T-helper 9 cell (primary cell): ENCODE measurements at places on chromosomes 1 and 21.

DNA sequence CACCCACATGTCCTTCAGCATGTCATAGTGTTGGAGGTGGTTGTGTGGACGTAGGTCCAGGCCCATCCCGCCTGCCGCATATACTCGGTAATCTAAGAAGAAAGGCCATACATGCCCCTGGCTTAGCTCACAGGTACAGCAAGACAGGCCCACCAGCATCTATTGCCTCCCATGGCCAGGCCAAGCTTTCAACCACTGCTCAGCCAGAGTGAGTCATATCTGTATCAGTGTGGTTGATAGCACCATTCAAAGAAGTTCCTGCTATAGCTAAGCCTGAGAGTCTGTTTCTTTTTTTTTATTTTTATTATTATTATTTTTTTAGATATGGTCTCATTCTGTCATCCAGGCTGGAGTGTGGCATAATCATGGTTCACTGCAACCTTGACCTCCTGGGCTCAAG, 17.0 kb downstream of the KLHDC8A start:
- DNase-seq, result no peak

DNA sequence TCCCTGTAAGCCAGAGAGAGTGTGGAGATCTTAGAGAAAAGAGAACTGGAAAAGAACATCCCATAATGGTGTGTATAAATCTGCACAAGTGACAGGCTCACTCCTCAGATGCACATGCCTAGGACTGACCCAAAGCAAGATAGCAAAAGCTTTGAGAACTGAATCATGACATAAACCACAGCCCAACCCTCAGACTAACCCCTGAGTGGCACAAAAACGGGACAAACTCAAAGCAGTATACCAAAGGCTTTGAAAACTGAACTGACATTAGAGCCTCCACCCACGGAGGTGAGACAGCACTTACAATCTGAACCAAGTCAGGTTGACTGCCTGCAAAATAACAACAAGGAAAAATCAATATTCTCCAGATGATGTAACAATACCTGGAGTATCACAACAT, 70.8 kb downstream of the TIAM1 start:
- no peak for DNase-seq

- DNase-seq, result no peak
Measured at GRCh38 chr21:45836694-45837670, 144.6 kb upstream of the COL6A1 start.

DNA sequence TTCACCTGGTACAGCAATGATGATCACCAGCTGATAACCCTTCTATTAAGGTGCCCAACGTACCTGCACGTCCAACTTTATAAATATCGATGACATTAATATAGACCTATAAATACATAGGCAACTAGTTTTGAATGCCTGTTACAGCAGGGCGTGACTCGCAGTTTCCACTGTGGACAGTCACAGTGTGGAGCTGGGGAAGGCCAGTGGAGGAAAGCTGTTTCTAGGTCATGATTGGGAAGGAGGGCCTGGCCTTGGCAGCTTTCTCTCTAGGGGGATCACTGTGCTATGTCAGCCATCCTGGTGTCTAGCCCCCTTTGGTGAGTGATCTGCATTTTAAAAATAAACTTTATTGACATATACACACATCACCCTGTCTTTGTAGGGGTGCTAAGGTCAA, 4.4 kb upstream of the PRDM15 start:
- DNase-seq, result no peak

DNA sequence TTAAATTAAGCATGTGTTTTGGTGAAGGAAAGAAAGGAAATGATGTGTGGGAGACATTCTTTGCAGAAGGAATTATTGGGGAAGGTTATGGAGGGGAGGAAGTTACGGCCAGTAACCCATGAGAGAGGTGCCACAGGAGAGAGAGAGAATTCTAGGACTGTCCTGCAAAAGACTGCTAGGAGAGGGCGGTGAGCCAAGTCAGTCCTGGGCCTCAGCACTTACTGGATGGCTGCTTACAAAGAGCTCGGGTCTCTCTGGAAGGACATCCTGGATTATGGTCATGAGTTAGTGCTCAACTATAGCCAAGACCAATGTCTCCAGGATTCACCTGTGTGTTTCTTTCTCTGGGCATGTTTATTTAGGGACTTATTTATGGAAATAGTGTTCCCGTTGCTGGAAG, 74.4 kb upstream of the HSD17B7 start:
- DNase-seq, result no peak

GRCh38 chr1:47756411-47756810, 240.8 kb downstream of the TRABD2B start:
- no peak for DNase-seq

- no peak for DNase-seq
Measured at GRCh38 chr1:21318714-21319159, 28.5 kb upstream of the ECE1 start.

- no peak for DNase-seq
Measured at GRCh38 chr1:19210772-19211549, 895 bp upstream of the UBR4 start.

GRCh38 chr1:20604678-20605077, 15.8 kb downstream of the CDA start:
- no peak for DNase-seq

DNA sequence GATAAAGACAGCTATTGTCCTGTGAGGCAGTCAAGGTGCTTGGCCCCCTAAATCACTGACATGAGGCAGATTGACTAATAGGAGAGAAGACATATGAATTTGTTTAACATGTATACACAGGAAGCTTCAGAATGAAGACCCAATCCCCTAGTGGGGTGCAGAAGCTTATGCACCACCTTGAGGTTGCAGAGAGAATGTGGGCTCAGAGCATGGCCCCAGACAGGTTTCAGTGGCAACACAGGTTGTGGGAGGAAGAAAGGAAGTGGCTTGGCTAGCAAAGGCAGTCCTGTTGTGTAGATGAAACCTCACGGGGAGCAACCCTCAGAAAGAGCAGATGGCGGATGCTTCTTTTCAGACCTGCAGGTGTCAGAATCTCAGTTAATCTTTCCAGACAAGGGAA, 37.0 kb upstream of the PARP1 start:
- peak; percentile 30 for DNase-seq

DNA sequence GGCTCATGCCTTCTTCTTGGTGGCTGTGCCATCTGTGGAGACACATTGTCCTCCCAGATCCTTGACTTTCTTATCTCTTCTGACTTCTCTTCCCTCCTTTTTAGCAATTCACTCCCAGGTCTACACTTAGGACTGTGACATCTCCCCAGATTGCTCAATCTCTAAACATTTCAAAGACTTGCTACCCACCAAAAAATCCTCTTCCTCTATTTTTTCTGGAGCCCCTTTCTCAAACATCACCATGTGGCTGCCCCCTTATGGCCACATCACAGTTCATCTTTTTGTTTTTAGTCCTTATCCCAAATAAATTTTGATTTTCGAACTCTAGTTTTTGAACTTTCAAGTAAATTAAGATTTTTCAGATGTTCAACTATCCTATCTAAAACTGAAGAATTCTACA, 148.6 kb upstream of the HOOK1 start:
- no peak for DNase-seq

- DNase-seq, result peak; percentile 71
Measured at GRCh38 chr1:36224537-36225282, 467 bp downstream of the THRAP3 start.

DNA sequence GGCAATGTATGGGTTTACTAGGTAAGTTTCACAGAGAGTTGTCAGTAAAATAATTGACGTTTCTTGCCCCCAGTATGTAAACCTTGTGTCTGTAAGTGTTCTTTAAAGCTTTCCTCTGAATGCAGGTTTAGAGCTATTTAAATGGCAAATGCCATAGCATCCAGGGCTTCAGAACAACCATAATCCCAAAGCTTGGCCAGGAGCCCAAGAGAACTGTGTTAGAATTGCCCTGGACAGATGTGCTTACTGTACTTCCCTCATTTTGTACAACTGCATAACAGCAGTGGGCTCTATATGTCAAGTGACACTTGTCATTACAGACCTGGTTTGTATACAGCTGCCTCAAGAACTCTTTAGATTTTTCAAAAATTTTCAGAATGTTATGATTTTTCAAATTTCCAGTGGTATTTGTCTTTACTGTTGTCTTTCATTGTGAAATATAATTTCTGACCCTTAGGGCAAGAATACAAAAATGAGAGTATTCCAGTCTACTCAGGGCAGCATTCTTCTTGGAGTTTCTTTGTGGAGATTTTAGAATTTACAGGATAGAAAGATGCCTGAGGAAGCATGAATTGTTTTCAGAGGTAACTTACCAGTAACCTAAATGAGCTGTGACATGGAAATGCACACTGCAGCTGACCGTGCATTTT, 136.9 kb upstream of the L1TD1 start:
- DNase-seq, result no peak

DNA sequence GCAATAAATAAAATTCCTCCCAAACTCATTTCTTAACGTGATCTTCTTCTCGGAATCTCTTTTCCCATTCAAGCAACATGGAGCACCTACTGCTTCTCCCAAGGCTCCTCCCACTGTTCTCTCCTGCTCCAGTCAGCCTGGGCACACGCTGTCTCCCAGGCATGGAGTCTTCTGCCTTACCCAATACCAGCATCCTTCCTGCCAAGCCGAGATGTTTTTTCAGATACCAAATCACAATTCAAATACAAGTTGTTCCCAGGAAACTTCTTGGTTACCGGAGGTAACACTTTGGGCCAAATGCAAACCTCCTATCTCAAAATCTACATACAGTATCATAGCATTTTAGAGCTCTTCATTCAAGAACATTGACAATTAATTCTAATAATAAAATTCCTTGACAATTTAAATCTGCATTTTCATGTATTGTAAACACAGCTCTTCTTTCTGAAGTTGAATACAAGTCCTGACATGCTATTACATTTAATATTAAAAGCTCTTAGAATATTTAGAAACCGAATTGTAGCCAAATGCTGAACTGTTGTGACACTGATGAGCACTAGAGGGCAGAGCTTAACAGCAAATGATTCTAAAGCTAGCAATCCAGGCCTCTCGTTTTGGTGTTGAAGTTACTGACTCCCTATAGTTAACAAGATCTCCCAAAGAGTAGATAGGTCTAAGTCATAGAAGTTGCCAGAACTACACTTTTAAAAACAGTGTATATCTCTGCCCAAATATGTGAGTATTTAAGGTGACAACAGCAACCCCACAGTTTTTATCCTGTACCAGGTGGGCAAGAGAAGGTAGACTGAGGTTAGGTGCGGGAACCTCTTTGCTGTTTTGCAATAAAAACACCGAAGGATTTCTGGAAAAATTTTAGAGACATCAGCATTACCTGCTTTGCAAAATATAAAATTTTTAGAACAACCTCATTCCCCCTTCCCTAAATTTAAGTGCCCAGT, 52.3 kb downstream of the BCAR3 start:
- DNase-seq, result no peak

DNA sequence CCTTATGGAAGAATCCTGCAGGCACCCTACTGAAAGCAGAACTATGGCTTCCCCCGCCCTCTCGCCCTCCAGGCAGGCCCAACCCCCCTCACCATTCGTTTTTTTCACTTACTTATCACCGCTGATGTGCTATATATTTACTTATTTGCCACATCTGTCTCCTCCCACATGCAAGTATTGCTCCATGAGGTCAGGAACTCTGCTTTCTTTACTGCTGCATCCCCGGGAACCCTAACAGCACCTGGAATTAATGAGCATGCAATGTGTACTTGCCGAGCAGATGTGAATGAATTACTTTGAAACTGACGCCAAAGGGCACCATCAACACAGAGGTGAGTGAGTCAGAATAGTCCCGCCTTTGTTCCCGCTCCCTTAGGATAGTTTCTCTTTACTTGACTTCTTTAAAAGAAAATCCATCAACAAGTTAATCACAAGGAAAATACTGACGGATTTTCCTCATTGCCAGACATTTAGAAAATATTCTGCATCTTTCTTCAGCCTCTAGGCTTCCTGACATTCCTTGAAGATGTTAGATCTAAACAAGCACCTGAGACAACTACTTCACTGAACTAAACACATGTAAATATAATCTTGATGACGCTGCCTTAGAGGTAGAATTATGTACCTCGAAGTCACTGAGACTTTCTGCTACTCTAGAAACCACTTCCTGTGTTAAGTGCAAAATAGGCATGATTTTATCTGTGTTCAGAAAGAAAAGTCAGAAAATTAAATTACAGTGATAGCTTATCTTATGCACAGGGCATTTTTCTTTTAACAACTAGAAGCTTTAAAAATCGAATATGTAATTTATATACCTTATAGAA, 17.5 kb upstream of the RAB4A start:
- DNase-seq, result no peak

DNA sequence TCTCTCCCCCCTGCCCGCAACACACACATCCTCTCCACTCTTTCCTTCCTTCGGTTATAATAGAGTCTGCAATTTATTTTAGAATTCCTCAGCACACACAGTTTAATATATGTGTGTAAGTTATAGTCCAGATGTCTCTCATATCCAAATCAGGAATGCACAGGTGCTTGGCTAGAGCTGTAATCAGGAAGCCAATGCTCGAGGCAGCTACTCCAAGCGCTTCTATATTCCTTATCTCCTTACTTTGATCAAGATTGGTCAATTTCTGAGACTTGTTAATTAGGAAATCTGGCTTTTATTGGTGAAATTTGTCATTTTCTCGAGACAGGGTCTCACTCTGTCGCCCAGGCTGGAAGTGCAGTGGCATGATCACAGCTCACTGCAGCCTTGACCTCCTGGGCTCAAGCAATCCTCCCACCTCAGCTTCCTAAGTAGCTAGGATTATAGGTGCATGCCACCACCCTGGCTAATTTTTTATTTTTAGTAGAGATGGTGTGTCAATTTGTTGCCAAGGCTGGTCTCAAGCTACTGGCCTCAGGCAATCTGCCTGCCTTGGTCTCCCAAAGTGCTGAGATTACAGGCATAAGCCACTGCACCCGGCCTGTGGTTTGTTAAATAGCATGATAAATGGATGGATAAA, 27.7 kb downstream of the RPL5 start:
- no peak for DNase-seq

DNA sequence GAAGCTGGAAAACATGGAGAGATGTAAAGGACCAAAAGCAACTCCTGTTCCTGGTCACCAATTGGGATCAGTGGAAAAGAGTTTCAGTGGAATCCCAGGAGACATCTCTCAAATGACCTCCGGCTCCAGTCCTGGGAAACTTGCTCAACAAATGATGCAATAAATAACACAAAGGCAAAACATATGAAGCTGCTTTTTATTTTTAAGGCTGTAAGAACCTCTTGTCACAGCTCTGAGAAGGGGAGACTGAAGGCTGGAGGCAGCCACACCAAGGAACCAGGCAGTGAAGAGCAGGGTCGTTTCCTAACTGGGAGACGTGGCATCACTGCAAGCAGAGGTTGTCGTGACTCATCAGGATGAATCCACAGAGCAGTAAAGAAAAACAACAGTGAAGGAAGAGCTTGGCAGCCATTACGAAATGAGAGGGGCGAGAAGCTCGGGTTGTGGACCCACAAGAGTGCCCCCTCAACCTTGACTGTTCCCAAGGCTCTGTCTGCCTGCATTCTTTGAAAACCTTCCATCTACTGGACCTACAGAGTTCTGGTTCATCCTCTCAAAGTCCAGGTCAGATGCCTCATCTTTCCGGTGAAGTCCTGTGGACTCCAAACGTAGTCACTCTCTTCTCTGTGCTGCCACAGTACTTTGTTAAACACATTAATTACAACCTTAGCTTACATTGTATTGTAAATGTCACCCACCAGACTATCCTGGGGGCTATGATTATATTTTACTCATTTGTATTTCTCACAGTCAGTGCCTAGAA, 32.1 kb downstream of the JAK1 start:
- no peak for DNase-seq

GRCh38 chr1:16054598-16055540, 11.3 kb downstream of the CLCNKB start:
- no peak for DNase-seq

- no peak for DNase-seq
Measured at GRCh38 chr1:25550683-25551310, 7.4 kb downstream of the LDLRAP1 start.
